ENCODE measurements at places on chromosomes 3 and 15.

- DNase-seq: no peak
Measured at GRCh38 chr3:190458040-190458439, 8.3 kb upstream of the TMEM207 start.

DNA sequence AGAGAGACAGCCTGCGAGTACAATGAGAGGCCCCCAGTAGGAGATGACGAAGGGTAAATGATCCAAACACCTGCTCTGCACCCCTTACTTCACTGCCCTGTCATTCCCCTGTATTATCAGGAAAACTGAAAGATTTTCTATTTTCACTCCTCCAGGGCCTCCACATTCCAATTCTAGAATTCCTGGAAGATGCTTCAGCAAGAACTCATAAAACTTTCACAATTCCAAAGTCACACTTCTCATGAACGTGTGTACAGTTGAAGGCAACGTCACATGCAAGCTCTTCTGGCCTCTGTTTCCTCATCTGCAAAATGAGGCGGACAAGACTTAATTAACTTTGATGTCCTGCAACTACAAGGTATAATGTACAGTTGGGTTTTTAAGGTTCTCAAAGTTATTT lies 62.8 kb upstream of the SPATA12 start:
- no peak for DNase-seq

- DNase-seq: peak; percentile 72
Measured at GRCh38 chr15:66233487-66234415, 19.8 kb downstream of the MEGF11 start.

- no peak for DNase-seq
Measured at GRCh38 chr3:10198761-10199649, 34.3 kb downstream of the IRAK2 start.

DNA sequence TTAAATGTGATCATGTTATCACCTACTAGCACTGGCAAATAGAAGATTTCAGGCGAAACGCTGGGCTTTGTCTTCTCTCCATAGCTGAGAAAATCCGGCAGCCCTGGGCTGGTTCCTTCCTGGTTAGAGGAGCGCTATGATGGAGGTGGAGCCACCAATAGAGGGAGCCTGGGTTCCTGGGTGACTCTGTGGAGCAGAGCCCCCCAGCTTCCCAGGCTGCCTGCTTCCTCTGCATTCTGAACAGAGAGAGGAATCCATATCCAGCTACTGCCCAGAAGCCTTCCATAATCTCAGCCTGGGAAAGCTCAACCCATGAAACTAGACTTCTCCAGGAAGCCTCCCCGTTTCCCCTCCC lies 32.6 kb upstream of the IQSEC1 start:
- DNase-seq: no peak

DNA sequence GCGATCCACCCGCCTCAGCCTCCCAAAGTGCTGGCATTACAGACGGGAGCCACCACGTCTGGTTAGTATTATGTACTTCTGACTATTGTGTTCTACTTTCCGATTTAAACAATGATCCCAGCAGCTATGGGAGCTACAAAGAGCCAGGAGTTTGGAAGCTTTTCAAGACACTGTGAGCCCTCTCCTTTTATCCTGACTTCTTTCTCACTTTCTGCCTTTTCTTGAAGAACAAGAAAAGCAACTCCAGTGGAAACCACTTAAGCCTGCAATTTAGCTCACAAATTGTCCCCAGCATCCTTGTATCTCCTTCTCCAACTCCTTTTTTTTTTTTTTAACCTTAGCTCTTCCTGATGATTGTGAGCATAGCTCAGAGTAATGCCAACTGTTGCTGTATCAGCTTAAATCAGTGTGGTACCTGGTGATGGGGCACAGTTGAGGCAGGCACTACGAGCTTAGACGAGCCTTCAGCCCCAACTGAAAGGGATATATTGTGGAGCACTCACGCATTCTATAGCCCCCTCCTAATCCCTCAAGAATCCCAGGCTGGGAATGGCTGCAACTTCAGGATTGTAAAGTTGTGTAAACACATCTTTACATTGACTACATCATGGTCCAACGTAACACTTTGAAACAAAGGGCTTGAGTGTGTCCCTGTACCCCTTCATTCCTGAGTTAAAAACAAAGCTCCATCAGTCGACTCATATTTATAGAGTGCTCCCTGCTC lies 677.0 kb downstream of the FHIT start:
- DNase-seq: no peak

GRCh38 chr15:99909592-99910295 lies 176.5 kb upstream of the LYSMD4 start:
- DNase-seq: no peak

DNA sequence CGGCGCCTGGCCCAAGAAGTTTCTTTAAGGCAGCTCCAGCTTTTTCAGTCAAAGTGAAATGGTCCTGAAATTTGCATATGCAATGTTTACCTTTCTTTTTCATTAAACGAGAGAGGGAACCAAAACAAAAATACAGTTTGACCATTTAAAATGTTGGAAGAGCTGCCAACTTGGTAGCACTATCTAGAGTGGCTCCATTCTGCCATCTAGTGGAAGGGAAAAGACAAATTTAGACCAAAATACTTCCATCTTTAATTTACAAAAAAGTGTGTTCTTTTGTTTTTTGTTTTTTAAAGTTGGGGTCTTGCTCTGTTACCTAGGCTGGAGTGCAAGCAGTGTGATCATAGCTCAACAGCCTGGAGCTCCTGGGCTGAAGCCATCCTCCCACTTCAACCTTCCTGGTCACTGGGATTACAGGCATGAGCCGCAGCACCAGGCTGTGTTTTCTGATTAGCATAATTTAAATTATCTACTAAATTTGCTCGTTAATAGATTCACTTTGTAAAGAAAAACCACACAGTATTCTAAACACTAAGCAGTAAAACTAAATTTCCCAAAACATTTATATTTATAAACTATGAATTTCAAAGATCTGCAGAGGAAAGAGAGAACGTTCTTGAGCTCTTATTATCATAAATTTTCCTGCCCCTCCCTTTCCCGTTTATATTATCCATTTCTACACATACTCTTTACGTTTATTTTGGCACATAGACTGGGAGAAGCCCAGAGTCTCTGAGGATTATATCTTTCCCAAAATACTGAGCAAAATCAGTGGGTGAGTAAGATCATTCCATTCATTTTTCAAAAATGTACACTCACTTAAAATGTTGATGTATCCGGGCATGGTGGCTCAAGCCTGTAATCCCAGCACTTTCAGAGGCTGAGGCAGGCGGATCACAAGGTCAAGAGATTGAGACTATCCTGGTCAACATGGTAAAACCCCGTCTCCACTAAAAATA lies 15.4 kb upstream of the RFC4 start:
- peak; percentile 91 for DNase-seq

- no peak for DNase-seq
Measured at GRCh38 chr3:107680698-107681097, 157.9 kb downstream of the BBX start.

GRCh38 chr15:46676233-46677206 lies 1040.8 kb upstream of the SEMA6D start:
- DNase-seq: no peak

DNA sequence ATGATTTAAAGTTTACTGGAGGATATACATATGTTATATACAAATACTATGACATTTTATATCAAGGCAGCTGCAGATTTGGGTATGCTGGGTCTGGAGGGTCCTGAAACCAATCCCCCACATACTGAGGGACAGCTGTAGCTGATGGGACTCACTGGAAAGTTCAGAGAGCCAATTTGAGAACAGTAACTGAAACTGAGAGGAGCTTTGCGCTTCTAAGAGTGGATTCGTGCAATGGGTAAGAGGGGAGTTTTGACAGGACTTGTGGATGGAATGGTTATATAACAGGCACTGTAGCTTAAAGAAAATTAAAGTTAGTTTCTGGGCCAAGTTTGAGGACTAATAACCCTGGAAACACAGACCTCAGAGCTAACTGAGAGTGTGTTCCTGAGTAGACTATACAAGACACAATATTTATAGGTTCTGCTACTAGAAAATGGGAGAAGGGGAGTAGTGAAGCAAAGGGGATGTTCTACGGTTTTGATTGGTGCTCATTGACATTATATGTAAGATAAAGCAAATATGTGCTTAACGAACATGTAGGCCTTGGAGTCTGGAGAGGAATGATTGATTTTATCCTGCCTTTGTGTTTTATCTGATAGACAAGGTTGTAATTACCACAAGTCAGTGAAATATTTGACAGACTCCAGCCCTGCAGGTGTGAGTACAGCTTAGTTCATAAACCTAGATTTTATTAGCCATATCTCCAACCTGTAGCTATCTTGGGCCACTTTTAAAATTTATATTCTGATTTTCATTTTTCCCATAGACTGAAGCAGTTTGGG lies 4.8 kb upstream of the ZMAT3 start:
- DNase-seq: no peak

DNA sequence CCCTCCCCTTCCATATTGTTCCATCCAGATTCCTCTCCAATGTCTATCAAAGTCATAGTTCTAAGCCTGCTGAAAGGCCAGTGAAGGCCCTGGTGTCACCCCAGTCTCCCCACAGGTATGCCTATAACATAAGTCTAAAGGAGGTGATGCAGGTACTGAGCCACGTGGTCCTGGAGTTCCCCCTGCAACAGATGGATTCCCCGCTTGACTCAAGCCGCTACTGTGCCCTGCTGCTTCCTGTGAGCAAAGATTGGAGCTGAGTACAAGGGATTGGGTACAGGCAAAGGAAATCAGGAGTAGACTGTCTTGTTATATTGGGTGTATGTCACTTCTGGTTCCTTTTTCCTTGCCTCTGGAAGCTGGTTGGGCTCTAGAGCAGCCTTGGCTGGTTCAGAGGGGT lies 8.2 kb downstream of the EIF2B5 start:
- no peak for DNase-seq

Measured in Karpas-422 (cell line).